ENCODE measurements at places on chromosomes 5 and 9. TPM values are rescaled to one million over a fixed set of nuclear protein-coding genes. Genes with fewer than 3 reads are reported as not detected.

Gene MCCC2
- total RNA-seq = 59.0 TPM

Gene KLF4
- total RNA-seq = 1.5 TPM

Gene VCP
- total RNA-seq = 222 TPM

DNA sequence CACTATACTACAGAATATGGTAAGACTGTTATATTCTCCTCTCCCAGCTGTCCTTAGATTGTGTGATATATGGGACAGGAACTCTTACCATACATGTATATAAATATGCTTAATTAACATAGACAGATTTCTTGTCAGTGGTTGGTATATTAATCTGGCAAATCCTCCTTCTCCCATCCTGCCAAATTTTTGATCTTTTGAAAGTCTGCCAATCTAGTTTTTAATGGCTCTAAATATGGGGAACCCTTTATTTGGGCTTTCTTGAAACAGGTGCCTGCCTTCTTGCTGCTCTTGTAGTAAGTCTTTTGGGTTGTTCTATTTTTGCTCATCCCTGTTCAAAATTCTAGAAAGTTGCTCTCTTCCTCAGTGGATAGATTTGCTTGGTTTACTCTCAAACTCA, 63.5 kb downstream of the SPATA31D1 start:
- no peak for DNase-seq
- H3K4me1 ChIP-seq = no peaks in the 10 kb centered on the region
- no peaks in the 10 kb centered on the region for H3K36me3 ChIP-seq

- H3K36me3 ChIP-seq = peaks cover 38% of the 10 kb centered on the region
- H3K4me1 ChIP-seq = peaks cover 76% of the 10 kb centered on the region
Observed at GRCh38 chr5:95812074-95812471, 10.5 kb downstream of the GLRX start.

GRCh38 chr5:81305785-81306184, 4.4 kb downstream of the ZCCHC9 start:
- no peaks in the 10 kb centered on the region for H3K27me3 ChIP-seq
- peaks cover 26% of the 10 kb centered on the region for H3K4me1 ChIP-seq
- H3K4me3 ChIP-seq = no peak overlapping the region
- H3K36me3 ChIP-seq = peaks cover 26% of the 10 kb centered on the region
- no peak overlapping the region for H3K27ac ChIP-seq
- no peak for DNase-seq

GRCh38 chr5:173527671-173528070, 88.8 kb downstream of the BOD1 start:
- H3K4me1 ChIP-seq = no peaks in the 10 kb centered on the region
- H3K36me3 ChIP-seq = no peaks in the 10 kb centered on the region
- H3K4me3 ChIP-seq = no peak overlapping the region
- peaks cover 5% of the 10 kb centered on the region for H3K27me3 ChIP-seq
- no peak overlapping the region for H3K27ac ChIP-seq
- DNase-seq = no peak

DNA sequence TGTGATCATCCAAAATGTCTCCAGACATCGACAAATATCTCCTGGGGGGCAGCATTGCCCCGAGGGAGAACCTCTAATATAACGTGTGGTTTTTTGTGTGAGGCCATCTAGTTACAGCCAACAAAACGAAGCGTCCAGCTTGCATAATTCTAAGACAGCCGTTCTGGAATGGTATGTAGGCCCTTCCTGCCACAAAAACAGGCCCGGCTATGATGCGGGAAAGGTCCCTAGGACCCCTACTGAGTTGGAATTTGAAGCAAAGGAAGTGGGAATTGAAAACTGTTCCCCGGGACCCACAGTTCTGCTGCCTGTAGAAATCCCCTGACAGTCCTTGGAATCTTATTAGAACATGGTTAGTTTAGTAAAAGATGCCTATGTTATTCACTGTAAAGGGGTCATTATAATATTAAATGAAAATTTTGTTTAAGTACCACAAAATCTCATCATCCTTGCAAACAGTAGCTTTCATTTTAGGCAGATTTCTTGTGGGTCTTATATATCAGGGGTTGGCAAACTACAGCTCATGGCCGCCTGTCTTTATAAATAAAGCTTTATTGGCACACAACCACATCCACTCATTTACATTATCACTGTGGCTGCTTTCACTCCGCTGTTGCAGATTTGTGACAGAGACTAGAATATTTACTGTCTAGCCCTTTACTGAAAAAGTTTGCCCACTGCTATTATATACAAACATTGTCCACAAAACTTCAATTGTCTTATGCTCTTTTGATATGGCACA, 70.7 kb downstream of the MSX2 start:
- peaks cover 19% of the 10 kb centered on the region for H3K27me3 ChIP-seq
- no peak for DNase-seq
- no peak overlapping the region for H3K27ac ChIP-seq
- no peaks in the 10 kb centered on the region for H3K36me3 ChIP-seq
- no peaks in the 10 kb centered on the region for H3K4me1 ChIP-seq

DNA sequence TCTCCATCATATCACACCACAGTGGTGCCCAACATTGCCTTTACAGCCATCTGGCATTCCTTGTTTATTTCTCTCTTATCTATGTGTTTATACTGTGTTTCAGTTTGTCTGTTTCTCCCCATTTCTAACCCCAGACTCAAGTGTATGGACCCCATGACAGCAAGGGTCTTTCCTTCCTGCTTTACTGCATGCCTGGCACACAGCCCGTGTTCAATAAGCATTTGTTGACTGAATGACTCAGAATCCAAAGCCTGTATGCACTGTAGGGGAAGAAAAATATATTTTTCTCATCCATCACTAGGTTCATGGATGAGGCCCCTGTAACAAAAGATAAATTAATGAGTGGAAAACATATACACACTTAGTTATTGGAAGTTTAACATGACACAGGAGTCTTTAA, 190.8 kb upstream of the SEMA6A start:
- no peak for DNase-seq
- no peak overlapping the region for H3K4me3 ChIP-seq
- H3K27ac ChIP-seq = no peak overlapping the region
- H3K4me1 ChIP-seq = no peaks in the 10 kb centered on the region
- H3K36me3 ChIP-seq = no peaks in the 10 kb centered on the region
- H3K27me3 ChIP-seq = no peaks in the 10 kb centered on the region

DNA sequence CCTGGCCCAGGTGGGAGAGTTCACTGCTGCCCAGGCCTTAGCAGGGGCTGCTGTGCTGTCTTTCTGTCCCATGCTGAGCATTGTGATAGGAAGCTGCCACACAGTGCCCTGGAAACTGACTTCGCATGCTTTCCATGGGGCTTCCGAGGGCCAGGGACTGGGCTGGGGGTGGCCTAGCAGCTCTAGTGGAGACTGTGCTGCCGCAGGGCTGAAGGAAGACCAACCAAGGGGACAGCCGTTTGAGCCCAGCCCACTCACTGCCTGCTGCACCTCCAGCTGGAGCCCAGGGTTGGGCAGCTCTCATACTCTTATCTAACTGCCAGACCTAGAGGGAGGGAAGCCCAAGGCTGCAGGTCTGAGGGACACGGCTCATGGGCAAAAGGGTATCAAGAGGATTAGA, 79.2 kb downstream of the RGS3 start:
- DNase-seq = no peak
- H3K27me3 ChIP-seq = no peaks in the 10 kb centered on the region
- peaks cover 17% of the 10 kb centered on the region for H3K4me1 ChIP-seq
- H3K36me3 ChIP-seq = peaks cover 27% of the 10 kb centered on the region
- H3K4me3 ChIP-seq = no peak overlapping the region
- H3K27ac ChIP-seq = no peak overlapping the region

DNA sequence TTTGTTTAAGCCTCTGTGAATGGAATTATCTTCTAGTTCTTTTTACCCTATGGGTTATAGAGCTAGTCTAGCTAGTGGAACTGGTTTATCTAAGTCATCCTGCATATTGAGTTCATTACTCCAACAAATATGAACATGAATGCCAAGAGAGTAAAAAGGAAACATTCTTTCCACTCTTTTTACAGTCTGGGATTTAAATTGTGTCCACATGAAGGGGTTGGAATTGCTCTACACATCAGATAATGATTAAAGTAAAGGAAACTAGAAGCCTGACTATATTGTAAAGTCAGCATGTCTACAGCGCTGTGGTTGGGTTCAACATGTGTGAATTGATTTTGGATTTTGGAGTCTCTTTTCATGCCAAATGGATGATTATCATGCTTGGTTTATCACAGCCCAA, 173.1 kb downstream of the CCDC171 start:
- no peak overlapping the region for H3K4me3 ChIP-seq
- H3K4me1 ChIP-seq = no peaks in the 10 kb centered on the region
- DNase-seq = no peak
- no peaks in the 10 kb centered on the region for H3K36me3 ChIP-seq
- no peaks in the 10 kb centered on the region for H3K27me3 ChIP-seq
- no peak overlapping the region for H3K27ac ChIP-seq

GRCh38 chr5:179261301-179262125, 83.7 kb downstream of the ADAMTS2 start:
- H3K4me1 ChIP-seq = no peaks in the 10 kb centered on the region
- no peaks in the 10 kb centered on the region for H3K27me3 ChIP-seq
- no peak overlapping the region for H3K4me3 ChIP-seq
- no peaks in the 10 kb centered on the region for H3K36me3 ChIP-seq

DNA sequence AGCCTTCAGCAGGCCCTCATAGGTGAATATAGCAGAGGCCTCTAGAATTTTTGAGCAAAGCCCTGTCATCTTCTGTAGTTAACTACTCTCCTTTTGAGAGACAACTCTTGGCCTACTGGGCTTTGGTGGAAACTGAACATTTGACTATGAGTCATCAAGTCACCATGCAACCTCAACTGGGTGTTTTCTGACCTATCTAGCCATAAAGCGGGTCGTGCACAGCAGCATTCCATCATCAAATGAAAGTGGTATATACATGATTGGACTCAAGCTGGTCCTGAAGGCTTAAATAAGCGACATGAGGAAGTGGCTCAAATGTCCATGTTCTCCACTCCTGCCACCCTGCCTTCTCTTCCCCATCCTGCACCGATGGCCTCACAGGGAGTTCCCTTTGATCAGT, 1115.5 kb downstream of the TAF11L14 start:
- no peaks in the 10 kb centered on the region for H3K27me3 ChIP-seq
- peaks cover 39% of the 10 kb centered on the region for H3K4me1 ChIP-seq
- peaks cover 6% of the 10 kb centered on the region for H3K36me3 ChIP-seq
- H3K4me3 ChIP-seq = no peak overlapping the region
- peak; percentile 68 for DNase-seq
- H3K27ac ChIP-seq = no peak overlapping the region

Data from activated CD8-positive, alpha-beta memory T cell treated with anti-CD3 and anti-CD28 coated beads, Interleukin-2, amount 10 ng/mL, durations not matched to agents 7 days and 5 days (primary cell).